T-helper 22 cell (primary cell): ENCODE measurements at places on chromosomes 4 and X.

DNA sequence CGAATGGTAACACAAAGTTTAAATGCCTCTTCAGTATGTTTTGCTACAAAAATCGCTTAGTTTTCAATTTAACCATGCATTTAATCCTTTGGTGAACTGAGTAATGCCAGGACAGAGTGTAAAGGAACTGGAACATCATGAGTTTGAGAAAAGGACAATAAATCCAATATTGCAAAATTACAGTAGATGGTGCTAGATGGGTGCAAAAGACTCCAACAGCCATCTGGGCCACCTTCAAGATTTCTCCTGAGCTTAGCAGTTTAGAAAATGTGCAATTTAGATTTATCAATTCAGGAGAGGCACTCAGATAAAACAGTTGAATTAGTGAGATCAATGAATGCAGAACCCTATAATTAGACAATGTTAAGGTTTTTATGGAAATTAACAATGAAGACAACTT is 33.2 kb upstream of the MID1IP1 start:
- no peak for DNase-seq

GRCh38 chrX:482192-482701 is 95.5 kb upstream of the PPP2R3B start:
- no peak for DNase-seq

- no peak for DNase-seq
Observed at GRCh38 chr4:150308824-150309472, 230.7 kb downstream of the DCLK2 start.

DNA sequence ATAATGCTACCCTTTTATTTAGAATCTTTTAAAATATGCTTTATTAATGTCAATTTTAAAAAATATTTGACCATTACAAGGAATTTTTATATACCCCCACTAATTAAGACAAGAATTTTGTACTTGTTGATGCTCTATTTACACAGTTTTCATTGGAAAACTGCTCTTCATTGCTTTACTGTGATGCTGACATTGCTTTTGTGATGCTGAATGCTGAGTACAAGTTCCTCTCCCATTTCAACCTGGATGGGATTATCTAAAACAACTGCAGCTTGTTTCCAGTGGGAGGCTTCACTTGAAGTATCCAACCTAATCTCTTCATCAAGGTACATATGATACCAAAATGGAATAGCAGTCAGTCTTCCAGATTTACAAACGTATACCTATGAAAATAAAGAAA is 21.2 kb downstream of the TMEM184C start:
- DNase-seq = no peak

DNA sequence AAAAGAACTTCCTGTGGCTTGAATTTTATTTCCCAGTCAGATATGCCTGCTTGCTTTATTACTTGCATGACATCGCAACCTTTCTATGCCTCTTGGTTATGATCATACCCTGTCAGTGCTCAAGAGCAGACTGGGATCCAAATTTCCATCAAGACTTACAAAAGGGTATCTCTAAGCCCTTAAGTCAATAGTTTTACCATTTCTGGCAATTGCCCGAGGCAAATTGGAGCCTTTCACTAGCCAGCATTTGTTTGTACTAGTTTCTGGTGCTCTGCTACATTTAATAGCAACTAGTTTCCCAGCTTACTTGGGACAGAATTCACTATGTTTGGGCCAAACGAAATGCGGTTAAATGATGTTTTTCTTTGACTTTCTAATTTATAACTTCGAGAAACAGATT is 73.2 kb upstream of the ITM2A start:
- no peak for DNase-seq

DNA sequence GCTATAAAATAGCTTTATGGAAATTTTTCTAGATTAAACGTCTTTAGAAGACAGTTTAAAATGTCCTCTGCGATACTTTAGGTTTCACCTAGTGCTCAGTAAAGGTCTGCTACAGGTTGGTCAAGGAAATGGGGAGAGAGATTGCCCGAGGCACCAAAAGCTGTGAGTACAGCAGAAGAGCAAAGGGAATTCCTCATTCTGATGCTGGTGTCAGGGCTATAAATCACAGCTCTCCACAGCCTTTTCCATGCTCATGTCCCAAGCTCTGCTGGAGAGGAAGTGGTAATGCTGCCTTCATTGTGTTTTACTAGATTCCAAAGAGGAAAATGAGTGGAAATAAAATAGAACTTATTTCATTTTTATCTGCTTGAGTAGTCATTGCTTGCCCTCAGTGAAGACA is 2060.4 kb downstream of the ARAP2 start:
- no peak for DNase-seq

GRCh38 chr4:8917868-8918783 is 46.5 kb upstream of the HMX1 start:
- no peak for DNase-seq

- DNase-seq = no peak
Observed at GRCh38 chrX:19673375-19674040, 158.2 kb upstream of the MAP3K15 start.

DNA sequence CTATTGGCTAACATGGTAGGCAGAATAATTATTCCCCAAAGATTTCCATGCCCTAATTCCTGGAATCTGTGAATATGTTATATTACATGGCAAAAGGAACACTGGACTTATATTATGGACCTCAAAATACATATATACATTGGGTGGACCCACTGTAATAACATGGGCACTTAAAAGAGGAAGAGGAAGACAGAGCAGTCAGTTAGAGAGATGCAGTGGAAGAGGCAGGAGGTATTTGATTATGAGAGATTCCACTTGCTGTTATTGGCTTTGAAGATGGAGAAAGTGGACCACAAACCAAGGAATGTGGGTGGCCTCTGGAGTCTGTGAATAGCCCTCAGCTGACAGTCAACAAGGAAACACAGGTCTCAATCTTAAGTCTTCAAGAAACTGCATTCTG is 14.0 kb upstream of the ART3 start:
- DNase-seq = no peak

- DNase-seq = no peak
Observed at GRCh38 chr4:65287071-65287470, 383.2 kb downstream of the EPHA5 start.

DNA sequence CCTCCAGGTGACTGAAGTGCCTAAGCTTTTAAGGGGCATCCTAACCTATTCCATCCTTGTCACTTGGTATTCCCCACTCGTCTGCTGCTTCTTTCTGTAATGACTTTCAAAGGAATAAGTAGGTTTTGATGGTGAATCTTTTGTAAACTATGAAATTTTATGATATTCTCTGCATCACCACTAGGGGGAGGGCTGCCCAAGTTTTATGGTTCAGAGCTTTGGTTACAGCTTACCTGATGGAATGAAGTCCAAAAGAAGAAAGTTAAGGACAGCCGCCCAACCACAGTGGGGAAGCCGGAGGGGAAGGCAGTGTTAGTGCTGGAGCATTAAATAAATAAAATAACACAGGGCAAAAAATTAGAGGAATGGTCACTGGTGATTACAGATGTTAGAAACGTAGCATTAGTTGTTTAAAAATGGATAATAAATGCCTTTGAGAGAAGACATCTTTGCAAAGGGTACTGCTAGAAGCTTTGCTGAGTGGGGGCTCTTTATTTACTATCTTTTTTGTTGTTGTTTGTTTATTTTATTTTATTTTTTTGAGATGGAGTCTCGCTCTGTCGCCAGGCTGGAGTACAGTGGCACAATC is 204.9 kb downstream of the GBA3 start:
- DNase-seq = no peak

DNA sequence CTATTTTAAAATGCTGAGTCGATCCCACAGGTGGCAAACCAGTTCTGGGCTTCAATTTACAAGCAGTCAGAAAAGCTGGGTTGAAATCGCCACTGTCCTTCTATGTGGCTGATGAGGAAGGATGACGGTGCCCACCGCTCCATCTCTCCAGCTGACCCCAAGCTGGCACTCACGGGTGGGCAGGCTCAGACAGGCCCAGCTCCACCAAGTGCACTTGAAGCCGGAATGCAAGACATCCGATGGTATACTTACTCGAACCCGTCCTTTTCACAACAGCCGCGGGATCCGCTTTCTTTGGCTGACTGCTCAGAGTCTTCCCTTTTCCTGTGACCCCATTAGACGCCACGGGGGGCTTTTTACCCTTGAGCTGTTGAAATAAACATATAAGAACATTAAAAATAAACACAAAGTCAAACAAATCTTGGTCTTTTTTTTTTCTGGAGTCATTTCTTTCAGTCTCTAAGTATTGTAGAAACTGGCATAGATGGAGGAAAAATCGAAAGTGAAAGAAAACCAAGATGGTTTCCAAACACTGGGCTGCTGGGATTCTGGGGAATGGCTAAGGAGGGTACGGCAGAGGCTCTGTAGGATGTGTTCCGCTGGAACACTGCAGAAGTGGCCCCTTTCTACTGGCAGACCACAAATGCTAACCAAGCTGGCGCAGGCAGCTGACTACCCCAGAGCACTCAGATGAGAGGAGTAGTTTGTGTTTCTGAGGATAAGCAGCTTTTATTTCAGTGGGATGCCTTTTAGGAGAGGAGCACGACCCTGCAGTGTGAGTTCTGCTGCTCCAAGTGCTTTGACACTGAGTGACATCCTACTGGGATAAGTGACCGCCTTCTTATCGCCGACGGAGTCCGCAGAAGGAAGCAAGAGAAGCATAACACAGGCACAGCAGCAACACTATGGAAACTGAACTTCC is 160.9 kb downstream of the AFAP1 start:
- DNase-seq = no peak
